ENCODE measurements at places on chromosomes 4 and X.
A peak's percentile ranks its signal among the peaks of the same experiment; 100 is the strongest.

- DNase-seq: peak; percentile 60
These were observed 504 bp upstream of the PDLIM3 start for GRCh38 chr4:185535612-185536410.

DNA sequence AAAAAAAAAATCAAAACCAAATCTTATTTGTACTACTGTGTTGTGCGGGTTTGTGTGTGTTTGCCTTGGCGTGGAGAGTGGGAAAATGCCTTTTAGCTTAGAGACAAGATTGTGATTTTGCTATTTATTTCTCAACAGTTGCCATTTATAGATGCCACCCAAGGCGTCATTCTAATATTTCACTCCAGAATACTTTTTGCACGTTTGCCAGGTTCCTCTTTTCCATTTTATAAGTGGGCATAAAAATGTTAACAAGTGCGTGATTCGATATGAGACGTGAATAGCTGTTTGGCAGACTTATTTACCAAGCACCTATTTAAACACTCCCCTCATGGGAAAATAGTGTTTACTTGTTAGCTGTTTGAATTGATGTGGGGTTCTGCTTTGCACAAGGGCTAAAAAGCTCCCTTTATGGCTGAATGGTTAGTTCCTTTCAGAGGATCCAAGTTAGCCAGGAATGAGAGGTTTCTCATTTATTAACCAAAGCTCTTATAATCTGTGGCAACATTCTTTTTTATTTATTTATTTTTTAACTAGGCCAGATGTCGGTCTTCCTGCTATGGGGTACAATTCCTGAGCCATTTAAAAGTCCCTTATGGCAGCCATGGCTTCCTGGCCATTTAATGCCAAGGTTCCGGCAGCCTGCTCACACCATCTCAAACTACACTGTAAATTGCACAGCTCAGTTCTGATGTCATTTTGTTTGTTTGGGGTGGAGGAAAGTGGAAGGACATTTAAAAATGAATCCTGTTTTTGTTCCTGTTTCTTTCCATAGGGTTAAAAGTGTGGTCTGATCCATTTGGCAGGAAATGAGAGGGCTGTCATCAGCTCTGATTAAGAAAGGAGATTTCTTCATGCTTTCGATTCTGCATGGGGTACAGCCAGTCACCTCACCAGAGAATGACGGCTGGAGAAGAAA lies 14.6 kb downstream of the SMIM20 start:
- DNase-seq: no peak

DNA sequence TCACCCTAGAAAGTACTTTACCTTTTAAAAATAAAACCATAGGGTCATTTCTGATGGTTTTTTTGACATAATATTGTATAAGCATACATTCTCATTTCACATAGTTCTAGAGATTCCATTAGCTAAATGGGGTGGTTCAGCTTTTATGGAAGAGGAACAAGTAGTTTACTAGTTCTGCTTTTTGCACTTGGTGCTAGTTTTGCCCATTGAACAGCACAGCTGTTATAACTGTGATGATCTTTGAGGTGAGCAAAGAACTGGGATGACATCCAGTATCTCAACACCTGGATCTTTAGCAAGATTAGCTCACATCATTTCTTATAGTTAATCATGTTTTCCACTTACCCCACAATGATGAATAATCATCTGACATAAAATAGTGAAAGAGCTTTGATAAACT lies 40.9 kb downstream of the MOB1B start:
- no peak for DNase-seq

DNA sequence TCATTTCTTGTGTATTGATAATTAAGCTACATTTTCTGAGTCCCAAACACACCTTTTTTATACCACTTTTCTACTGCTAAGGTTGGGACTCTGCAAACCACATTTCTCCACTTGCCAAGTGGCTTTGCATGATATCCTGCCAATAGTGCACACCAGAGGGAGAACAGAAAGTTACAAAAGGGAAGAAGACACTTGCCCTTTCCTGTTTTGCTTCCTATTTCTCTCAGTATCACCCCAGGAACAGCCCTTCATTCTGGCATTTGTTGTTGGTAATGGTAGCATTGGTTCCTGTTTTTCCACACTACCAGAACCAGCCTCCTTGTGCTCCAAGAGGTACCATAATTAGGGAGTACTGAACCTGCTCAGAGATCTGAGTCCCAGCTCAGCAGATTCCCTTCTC lies 87.1 kb downstream of the HDX start:
- DNase-seq: no peak

DNA sequence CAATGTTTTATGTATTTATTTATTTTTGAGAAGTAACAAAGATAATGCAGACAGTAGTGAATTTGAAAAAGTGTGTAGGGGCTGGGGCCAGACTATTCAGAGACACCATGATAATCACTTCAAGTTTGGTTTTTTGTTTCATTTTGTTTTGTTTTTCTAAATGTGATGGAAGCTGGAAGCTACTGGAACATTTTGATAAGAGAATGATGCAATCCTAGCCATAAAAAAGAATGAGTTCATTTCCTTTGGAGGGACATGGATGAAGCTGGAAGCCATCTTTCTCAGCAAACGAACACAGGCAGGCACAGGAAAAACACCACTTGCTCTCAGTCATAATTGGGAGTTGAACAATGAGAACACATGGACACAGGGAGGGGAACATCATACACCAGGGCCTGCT lies 706.6 kb upstream of the EPHA5 start:
- DNase-seq: no peak

DNA sequence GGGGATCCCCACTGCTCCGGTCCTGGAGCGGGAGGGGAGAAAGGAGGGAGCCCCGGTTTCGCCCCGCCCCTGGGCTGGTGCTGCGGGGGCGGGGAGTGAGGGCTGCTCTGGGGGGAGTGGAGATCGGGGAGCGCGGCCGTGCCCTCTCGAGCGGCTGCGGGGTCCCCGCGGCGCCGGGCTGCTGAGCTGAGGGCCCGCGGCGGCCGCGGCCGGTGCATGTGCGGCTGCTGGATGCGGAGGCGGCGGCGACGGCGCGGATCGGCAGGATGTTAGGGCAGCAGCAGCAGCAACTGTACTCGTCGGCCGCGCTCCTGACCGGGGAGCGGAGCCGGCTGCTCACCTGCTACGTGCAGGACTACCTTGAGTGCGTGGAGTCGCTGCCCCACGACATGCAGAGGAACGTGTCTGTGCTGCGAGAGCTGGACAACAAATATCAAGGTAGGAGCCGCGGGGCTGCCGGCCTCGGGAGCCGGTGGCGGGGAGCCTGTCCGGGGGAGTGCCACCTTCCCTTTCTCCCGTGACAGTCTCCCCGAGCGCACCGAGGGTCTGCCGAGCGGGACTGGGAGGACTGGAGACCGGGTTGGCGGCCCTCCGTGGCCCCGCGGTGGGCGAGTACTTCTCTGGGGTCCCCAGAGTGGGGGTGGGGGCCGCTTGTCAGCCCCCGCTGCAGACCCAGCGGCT lies at the start of gene ING2:
Gene ING2 (plus strand): TSS at position 129 of the 681 bp plus-strand sequence. CDS start 138 bp downstream, at position 267.
- peak; percentile 59 for DNase-seq

DNA sequence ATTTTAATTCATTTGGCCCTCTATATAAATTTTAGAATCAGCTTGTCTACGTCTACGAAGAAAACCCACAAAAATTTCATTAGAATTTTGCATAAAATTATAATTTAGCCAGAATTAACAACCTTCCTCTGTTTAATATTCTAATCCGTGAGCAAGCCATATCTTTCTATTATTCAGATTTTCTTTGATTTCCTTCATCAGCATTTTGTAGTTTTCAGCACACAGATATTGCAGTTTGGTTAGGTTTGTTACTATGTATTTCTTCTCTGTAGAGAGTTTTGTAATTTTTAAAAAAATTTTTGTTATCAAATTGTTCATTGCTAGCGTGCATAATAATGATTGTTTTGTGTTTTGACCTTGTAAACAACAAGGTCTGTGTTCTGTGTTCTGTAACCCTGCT lies 34.9 kb upstream of the PRDM8 start:
- no peak for DNase-seq

- DNase-seq: no peak
These were observed 114.7 kb downstream of the PRKX start for GRCh38 chrX:3598709-3599108.

DNA sequence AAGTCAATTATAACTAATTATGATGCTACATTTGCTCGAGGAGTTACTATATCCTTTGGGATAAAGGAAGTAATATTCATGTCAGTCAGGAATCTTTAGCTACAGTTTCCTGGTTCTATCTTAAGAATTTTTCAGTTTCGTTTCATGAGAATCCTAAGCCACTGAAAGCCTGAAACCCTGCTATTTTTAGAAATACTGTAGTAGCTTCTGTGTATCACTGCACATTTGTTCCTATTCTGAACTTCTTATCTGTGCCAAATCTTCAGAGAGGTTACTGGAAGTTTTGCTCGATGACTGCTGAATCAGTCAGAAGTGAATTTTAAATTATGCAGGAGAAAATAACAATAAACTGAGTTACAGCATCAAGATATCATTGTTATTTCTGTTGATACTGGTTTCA lies 249.2 kb downstream of the TENM3 start:
- no peak for DNase-seq

GRCh38 chr4:94519925-94520789 lies 68.4 kb downstream of the PDLIM5 start:
- DNase-seq: no peak

DNA sequence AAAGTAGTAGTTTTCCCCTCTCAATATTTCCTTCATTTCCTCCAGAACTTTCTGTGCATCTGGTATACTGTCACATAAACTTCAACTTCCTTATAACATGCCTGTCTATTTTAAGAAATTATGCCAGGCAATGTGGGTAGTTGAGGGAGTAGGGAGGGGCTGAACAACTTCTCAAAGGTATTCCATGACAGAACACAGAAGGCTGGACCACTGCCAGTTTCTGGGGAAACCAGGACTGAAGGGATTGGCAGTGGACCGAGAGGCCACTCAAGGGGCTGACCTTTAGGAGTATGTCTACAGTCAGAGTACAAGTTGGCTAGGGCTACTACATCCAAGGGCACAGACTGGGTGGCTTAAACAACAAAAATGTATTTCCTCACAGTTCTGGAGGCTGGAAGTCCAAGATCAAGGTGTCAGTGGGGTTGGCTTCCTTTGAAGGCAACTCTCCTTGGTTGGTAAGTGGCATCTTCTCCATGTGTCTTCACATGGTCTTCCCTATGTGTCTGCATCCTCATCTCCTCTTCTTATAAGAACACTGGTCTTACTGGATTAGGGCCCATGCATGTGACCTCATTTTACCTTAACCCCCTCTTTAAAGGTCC lies 6.9 kb downstream of the SH3RF1 start:
- no peak for DNase-seq

DNA sequence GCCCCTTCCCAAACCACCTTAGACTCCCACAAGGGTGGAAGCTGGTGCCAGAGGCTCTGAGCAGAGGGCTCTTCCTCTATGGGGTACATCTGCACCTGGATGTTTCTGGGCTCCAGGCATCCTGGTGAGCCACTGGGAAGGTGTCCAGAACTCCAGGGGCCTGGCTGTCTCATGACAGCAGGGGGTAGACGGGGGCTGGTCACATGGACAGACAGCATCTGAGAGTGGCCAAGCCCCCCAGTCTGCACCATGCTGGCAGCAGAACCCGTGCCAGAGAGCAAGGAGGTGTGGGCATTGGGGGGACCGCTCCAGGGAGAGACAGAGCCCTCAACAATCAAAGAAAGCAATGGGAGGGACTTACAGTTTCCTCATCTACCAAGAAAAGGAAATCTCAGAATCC lies 39.5 kb downstream of the ZFYVE28 start:
- DNase-seq: no peak

DNA sequence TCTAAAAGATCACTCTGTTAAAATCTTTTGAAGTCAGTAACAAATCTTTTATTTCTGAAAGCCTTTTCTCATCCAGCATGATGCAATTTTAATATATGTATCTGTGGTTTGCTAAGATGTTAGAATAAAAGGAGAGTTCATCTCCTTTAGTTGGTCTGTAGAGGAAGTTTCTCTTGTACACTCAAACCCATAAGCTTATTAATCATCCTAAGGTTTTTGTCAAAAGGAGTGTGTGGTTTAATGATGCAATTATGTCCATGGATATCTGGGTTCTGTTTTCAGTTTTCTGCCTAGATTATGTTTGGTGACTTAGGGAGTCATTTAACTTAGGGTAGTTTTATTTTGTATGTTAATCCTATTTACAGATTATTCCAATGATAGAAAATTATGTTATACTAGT lies 52.1 kb upstream of the NDST4 start:
- no peak for DNase-seq

DNA sequence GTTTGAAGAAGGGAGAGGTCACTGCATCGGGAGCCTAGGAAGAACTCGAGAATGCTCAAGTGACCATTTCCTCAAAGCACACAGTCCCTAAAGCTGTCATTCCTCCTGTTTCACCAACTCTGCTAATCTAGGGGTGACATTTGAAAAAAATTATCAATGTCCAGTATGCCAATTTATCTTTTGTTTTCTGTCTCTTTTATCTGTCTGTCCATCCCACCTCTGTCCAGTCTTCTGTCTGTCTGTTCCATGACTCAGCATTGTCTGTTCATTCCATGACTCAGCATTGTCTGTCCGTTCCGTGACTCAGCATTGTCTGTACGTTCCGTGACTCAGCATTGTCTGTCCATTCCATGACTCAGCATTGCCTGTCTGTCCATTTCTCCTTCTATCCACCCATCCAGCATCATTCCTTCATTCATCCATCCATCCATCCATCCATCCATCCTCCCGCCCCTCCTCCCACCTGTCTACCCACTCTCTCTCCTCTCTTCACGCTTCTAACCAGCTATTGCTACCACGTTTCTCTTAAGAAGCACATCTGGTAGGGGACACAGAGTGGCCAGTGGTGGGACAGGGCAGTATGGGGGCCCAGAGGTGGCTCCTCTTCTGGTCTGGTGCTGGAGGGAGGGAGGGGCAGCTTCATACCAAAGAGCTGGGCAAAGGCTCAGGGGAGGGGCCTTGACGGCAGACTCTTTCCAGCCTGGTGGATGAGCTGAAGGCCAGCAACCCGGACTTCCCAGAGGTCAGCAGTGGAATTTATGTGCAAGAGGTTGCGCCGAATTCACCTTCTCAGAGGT lies 34.1 kb downstream of the HTRA3 start:
- DNase-seq: no peak

- no peak for DNase-seq
These were observed 31.2 kb downstream of the BCORL1 start for GRCh38 chrX:130013661-130014060.

DNA sequence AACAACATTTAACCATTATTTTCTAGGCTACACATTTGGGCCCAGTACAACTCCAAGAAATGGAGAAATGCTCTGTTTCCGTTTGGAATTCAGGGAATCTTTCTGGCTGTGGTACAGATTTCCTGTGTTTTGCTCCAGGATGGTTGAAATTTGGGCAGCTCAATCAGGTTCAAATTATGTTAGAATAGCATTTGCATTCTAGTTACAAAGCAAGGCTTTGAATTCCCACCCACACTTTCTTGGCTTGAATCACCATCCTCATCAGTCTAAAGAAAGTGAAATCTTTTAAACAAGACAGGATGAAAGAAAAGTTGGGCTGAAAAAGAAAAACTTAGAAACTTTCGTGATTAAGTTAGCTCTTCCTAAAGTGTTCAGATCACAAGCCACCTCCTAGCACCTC lies 98.1 kb upstream of the VCX3B start:
- no peak for DNase-seq

DNA sequence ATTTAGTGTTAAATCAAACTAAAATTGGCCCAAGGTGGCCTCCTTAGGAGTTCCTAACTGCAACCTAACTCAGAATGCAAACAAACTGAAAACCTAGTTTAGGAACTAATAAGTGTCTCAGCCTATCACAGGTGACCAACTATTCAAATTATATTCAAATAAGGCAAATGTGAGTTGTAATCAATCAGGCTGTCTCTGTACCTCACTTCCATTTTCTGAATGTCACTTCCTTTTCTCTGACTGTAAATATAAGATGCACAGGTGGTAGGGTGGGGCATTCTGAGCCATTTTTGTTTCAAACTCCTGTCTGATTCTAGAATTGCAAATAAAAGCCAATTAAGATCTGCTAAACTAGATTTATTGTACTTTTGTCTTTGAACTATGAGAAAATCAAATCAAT lies 401.5 kb downstream of the PPP3CA start:
- DNase-seq: no peak
